ENCODE measurements at places on chromosomes 3 and 15. TPM values are rescaled to one million over a fixed set of nuclear protein-coding genes. Genes with fewer than 3 reads are reported as not detected.
A peak's percentile ranks its signal among the peaks of the same experiment; 100 is the strongest.

- peaks cover 62% of the 10 kb centered on the region for H3K4me1 ChIP-seq
- H3K36me3 ChIP-seq, result peaks cover 10% of the 10 kb centered on the region
- no peak overlapping the region for H3K4me3 ChIP-seq
- H3K27me3 ChIP-seq, result no peaks in the 10 kb centered on the region
Measured at GRCh38 chr3:50347187-50347813, 1.8 kb upstream of the ZMYND10 start.

DNA sequence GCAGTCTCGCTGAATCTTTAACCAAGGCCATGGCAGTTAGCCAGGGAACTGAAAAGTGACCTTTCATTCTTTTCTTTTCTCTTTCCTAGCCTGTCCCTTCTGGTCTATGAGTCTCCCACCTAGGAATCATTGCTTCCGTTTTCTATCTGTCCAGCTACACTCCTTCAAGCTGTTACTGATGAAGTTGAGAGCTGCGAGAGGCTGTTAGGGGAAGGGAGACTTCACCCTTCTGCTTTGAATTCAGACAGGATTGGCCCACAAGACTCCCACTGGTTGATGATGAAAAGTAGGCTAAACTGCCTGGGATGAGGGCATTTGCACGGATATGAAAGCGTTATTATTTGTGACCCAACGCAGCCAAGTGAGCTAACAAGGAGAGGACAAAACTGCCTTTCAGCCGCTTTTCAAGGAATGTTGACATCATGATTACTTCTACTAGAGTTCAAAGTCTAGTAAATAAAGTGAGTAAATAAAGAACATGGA, 30.2 kb downstream of the EIF4E3 start:
- no peaks in the 10 kb centered on the region for H3K27me3 ChIP-seq
- no peak overlapping the region for H3K27ac ChIP-seq

GRCh38 chr15:87579537-87579936, 677.0 kb downstream of the NTRK3 start:
- H3K4me3 ChIP-seq, result no peak overlapping the region
- no peaks in the 10 kb centered on the region for H3K4me1 ChIP-seq
- H3K36me3 ChIP-seq, result no peaks in the 10 kb centered on the region
- no peaks in the 10 kb centered on the region for H3K27me3 ChIP-seq

CDHR4 gene
- not detected for total RNA-seq

SCG5 gene
- 0.57 TPM for total RNA-seq

DNA sequence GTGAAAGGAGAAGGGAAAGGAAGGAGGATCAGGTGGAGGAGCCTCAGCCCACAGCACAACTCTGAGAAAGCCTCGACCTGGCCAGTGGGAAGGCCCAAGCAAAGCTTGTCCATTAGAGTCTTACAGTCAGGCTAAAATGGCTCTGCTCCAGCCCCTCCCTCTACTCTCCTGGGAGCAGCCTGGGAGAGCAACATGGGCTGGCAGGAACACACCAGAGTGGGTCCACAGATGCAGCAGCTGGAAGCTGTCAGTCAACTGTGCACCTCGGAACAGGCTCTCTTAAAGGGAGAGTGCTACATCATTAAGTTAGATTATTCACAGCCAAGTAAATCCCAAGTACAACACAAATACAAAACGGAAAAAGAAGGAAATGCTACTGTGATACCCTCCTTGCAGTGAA, 98.0 kb upstream of the LIMD1 start:
- H3K4me3 ChIP-seq, result no peak overlapping the region
- H3K27me3 ChIP-seq, result no peaks in the 10 kb centered on the region
- H3K36me3 ChIP-seq, result peaks cover 14% of the 10 kb centered on the region
- DNase-seq, result no peak
- peaks cover 25% of the 10 kb centered on the region for H3K4me1 ChIP-seq
- no peak overlapping the region for H3K27ac ChIP-seq

CHRD gene
- total RNA-seq, result not detected

DNA sequence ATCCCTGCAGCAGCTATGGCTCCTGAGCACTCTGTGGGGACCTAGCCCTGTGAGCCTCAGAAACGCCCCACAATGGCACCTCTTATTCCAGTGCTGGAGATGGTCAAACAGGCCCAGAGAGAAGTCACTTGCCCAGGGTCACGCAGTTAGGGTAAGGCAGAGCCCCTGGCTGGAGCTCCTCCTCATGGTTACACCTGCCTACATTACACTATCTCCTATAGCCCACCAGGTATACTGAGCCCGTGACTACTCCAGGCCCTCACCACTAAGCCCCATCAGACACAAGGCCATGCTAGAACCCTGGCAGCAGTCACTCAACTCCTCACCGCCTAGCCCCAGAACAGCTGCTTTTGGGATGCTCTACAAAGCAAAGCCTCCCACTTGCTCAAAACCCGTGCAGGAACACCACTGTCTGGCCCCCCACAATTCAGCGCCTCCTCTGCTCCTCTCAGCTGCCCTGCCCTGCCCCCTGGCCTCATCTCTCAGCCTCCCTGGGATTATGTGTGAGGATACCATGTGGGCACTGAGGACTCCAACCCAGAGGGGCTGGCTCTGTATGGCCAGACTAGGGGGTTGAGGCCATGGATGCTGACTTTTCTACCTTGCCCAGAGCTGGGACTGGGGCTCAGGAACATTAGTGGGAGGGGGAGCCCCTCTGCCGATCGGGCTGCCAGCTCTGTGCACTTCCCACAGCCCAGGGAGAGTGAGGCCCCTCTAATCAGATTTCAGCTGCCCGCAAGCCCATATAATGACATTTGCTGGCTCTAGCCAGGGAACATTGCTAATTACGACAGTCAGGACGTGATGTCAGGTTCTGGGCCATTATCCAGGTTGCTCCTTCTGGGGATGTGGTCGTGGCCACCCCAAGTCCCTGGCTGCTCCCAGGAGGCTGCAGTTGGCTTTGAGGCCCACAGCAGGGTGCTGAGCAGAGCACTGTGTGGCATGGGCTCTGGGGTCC, 4.0 kb downstream of the NT5DC2 start:
- DNase-seq, result peak; percentile 3
- peaks cover 5% of the 10 kb centered on the region for H3K4me1 ChIP-seq
- H3K27ac ChIP-seq, result no peak overlapping the region
- no peaks in the 10 kb centered on the region for H3K27me3 ChIP-seq

DNA sequence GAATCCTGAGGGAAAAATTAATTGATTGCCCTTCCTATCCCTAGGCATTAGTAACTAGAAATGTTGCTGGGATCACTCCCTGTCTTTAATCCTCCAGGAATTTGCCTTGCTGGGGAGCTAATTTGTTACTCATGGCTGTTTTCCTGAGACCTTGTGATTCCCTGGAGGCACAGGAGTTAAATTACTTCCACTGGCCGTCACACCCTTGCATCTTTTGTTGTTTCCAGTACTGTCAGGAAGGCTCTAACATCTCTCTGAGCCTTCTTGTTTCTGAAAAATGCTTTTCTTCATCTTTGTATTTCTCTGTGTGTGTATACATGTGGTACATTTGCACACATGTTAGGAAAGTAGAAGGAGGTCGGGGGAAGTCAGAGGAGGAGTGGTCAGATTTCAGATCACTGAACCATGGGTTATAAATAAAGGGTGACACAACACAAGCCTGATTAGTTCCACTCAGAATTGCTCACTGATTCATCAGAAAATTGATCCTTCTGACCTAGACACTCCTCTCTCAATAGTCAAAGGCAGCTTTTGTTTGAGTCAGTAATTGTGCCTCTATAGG, 23.5 kb upstream of the LRRFIP2 start:
- H3K27me3 ChIP-seq, result peaks cover 2% of the 10 kb centered on the region
- H3K4me1 ChIP-seq, result no peaks in the 10 kb centered on the region
- no peak overlapping the region for H3K27ac ChIP-seq
- H3K4me3 ChIP-seq, result no peak overlapping the region

- no peaks in the 10 kb centered on the region for H3K36me3 ChIP-seq
- no peak overlapping the region for H3K27ac ChIP-seq
- H3K4me3 ChIP-seq, result no peak overlapping the region
Measured at GRCh38 chr15:89442671-89443307, 53.6 kb downstream of the RHCG start.

- no peak overlapping the region for H3K27ac ChIP-seq
- H3K4me1 ChIP-seq, result no peaks in the 10 kb centered on the region
- no peak for DNase-seq
- no peak overlapping the region for H3K4me3 ChIP-seq
- H3K36me3 ChIP-seq, result no peaks in the 10 kb centered on the region
- no peaks in the 10 kb centered on the region for H3K27me3 ChIP-seq
Measured at GRCh38 chr3:3589715-3590130, 209.5 kb upstream of the LRRN1 start.
